ENCODE measurements at places on chromosomes 1 and 21. TPM values are rescaled to one million over a fixed set of nuclear protein-coding genes. Genes with fewer than 3 reads are reported as not detected.

GRCh38 chr21:37862536-37862935 is 53.7 kb downstream of the KCNJ6 start:
- no peaks in the 10 kb centered on the region for H3K4me1 ChIP-seq
- no peaks in the 10 kb centered on the region for H3K36me3 ChIP-seq
- peak; percentile 48 for DNase-seq
- H3K27ac ChIP-seq: no peak overlapping the region

DNA sequence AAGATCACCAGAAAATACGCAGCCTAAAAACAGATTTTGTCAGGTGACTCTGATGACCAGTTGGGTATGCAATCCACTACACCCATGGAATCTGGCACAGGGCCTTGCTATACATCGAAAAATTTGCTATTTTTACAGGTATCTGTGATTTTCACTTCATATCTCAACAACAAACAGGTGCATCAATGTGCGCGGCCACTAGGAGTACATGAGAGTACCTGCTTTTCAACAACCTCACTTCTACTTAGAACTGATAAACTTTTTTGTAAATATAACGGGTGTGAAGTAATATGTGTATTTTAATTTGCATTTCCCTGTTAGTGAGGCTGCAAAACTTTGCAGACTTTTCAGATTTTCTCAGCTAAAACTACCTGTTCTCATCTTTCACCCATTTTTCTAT is 80.8 kb downstream of the SLC45A1 start:
- H3K27ac ChIP-seq: peak overlapping the region; percentile 98
- no peak overlapping the region for H3K4me3 ChIP-seq
- H3K27me3 ChIP-seq: no peaks in the 10 kb centered on the region

DNA sequence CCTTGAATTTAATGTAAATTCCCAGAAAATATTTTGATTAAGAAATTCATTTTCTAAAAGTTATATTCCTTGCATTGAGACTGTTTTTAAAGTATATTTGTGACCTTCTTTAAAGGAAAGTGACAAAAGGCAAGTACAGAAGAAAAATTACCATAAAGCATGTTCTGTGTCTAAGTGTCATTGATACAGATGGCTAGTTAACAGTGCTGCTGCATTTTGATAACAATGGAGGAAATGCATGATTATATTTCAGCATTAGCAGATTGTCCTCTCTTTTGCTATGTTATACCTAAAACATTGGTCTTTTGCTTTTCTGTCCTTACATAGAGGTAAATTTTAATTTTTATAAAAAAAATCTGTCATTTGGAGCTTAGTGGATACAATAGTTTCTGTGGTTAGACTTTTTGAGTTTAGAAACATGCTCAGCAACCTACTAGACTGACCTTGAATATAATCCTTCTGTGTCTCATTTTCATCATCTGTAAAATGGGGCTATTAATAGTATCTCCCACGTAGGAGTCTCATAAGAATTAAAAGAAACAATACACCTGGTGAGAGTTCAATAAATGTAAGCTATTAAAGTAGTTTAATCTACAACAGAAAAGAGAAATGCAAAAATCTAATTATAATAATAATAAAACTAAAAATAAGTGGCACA is 51.1 kb upstream of the RGS21 start:
- no peaks in the 10 kb centered on the region for H3K27me3 ChIP-seq
- no peaks in the 10 kb centered on the region for H3K36me3 ChIP-seq
- no peak for DNase-seq
- no peak overlapping the region for H3K27ac ChIP-seq

DNA sequence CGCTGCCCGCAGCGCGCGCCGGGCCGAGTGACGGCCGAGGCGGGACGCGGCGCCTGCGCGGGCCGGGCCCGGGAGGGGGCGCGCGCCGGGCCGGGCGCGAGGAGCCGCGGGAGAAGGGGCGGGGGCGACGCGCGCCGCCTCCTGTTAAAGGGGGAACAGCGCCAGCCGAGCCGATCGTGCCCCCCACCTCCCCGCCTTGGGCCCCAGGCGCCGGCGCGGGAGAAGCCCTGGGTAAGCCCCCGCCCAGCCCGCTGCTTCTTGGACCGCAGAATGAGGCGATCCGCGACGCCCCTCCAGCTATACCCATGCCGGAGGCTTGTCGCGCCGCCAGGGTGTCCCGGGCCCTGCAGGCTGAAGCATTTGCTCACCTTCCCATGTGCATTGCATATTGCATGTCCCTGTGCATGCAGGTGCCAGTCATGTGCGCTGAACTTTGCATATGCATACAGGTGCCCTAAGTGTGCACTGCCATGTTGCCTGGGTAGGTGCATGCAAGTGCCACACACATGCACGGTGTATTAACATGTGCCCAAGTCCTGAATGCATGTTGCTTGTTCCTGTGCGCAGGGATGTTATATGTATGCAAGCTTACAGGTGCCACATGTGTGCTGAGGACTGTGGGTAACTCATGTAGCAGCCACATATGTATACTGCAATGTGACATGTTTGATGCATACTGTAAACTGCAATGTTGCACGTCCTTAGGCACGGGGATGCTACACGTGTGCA is at the start of gene ADGRB2:
Gene ADGRB2, minus strand, starts transcription at position 29 of the 729 bp plus-strand sequence. CDS start 7,119 bp downstream, outside the sequence.
- peaks cover 8% of the 10 kb centered on the region for H3K4me1 ChIP-seq
- peak; percentile 53 for DNase-seq
- no peak within 1 kb of the TSS for H3K27ac ChIP-seq
- H3K36me3 ChIP-seq: no peaks in the 10 kb centered on the region
- peak within 1 kb of the TSS; percentile 78 for H3K4me3 ChIP-seq

- H3K36me3 ChIP-seq: no peaks in the 10 kb centered on the region
- H3K27me3 ChIP-seq: no peaks in the 10 kb centered on the region
- peak; percentile 76 for DNase-seq
- no peak overlapping the region for H3K27ac ChIP-seq
These were observed 52.8 kb upstream of the TBX15 start for GRCh38 chr1:119040906-119041305.

DNA sequence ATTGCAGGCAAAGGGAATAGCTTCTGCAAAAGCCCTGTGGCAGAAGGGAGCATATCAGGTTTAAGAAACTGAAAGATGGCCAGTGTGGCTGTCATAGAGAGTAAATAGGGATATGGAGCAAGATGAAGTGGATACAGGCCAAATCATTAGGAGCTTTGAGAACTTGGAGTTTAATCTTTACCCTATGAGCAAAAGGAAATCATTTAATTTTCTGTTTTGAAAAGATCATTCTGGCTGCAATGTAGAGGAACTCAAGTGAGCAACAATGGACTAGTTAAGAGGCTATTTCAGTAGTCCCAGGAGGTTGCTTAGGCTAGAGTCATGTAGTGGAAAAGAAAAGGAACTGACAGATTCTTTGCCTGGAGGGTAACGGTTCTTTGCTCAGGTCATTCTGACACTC is 47.2 kb downstream of the RAP1A start:
- H3K4me1 ChIP-seq: peaks cover 19% of the 10 kb centered on the region
- H3K4me3 ChIP-seq: no peak overlapping the region
- H3K27me3 ChIP-seq: no peaks in the 10 kb centered on the region
- no peak for DNase-seq

- no peaks in the 10 kb centered on the region for H3K4me1 ChIP-seq
- no peak overlapping the region for H3K4me3 ChIP-seq
- H3K36me3 ChIP-seq: no peaks in the 10 kb centered on the region
- peaks cover 56% of the 10 kb centered on the region for H3K27me3 ChIP-seq
- peak; percentile 21 for DNase-seq
These were observed 16.2 kb upstream of the PPIE start for GRCh38 chr1:39722495-39722894.

DNA sequence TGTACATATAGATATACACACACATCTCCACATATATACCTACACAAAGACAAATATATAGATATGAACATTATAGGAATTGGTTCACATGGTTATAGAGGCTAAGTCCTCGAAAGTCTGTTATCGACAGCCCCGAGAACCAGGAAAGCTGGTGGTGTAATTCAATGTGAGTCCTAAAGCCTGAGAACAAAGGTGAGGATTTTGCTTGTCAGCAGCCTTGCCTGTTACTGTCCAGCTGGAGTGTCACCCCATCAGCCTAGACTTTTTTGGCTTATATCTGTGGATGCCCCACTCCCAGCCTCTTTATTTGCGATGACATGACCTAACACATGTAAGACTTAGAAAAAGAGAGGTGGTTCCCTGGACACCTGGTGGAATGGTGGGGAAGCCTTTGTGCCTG is 97.0 kb downstream of the GIPC2 start:
- no peaks in the 10 kb centered on the region for H3K27me3 ChIP-seq
- no peak overlapping the region for H3K27ac ChIP-seq
- H3K4me3 ChIP-seq: no peak overlapping the region
- DNase-seq: no peak

- no peaks in the 10 kb centered on the region for H3K4me1 ChIP-seq
- peak; percentile 31 for DNase-seq
- H3K36me3 ChIP-seq: no peaks in the 10 kb centered on the region
- H3K27me3 ChIP-seq: no peaks in the 10 kb centered on the region
- H3K27ac ChIP-seq: no peak overlapping the region
These were observed 6.4 kb upstream of the PCBP3 start for GRCh38 chr21:45636951-45637646.

- H3K27me3 ChIP-seq: no peaks in the 10 kb centered on the region
- H3K36me3 ChIP-seq: no peaks in the 10 kb centered on the region
- no peak overlapping the region for H3K4me3 ChIP-seq
- no peak overlapping the region for H3K27ac ChIP-seq
These were observed 123.7 kb upstream of the KIF26B start for GRCh38 chr1:245031041-245031440.

DNA sequence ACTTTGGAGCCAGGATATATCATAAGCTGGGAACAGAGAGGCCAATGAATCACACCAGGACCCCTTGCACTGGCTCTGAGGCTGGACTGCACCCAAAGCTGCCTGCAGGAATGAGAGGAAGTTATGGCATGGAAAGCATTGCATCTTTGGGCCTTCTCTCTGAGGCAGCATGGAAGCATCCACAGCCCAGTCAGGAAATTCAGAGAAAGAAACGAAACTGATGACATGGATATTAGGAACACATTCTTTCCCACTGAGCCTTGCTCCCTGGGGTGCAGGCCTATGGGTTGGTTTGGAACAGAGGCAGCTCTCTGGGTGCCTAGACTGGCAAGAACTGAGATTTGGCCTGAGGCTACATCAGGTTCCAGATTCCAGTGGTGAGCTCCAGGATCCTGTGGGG is 98.6 kb downstream of the NGF start:
- peaks cover 41% of the 10 kb centered on the region for H3K4me1 ChIP-seq
- peak overlapping the region; percentile 58 for H3K4me3 ChIP-seq
- peak overlapping the region; percentile 86 for H3K27ac ChIP-seq
- no peaks in the 10 kb centered on the region for H3K27me3 ChIP-seq
- peaks cover 5% of the 10 kb centered on the region for H3K36me3 ChIP-seq
- DNase-seq: peak; percentile 85

DNA sequence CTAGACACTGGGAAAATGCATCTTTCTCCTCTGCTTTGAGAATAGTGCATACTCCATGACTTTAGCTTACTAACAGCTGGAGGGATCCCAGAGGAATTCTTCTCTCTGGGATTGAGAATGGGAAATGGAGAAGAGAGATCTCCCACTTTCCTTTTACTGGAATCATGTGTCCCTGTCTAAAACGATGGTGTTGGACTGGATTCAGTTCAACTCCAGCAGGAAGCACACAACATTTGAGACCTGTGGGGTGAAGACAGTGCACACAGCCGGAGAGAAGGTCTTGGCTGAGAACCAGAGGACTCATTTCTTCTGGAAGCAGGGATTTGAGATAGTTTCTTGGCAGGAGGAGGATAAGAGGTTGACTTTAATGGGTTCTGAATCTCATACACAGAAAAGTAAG is 58.7 kb downstream of the TRABD2B start:
- no peak overlapping the region for H3K4me3 ChIP-seq
- no peak overlapping the region for H3K27ac ChIP-seq
- H3K36me3 ChIP-seq: no peaks in the 10 kb centered on the region
- DNase-seq: no peak

DNA sequence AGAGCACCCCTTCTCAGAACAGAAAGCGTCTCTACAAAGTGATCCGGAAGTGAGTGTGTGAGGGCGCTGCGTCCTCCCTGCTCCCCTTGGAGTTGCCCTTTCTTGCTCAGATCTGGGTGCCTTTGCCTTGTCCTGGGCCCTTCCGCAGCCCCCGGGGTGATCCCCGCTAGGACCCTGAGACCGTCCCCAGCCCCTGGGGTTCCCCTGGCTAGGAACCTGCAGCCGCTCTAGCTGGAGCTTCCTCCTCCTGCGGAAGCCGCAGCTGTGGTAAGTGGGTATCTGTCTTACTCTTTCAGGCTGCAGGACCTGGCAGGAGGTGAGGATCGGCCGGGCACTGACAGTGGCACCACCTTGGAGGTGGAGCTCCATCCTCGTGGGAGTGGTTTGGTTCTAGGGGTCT is 11.2 kb downstream of the RRP1 start:
- DNase-seq: no peak
- peaks cover 4% of the 10 kb centered on the region for H3K36me3 ChIP-seq
- H3K27me3 ChIP-seq: no peaks in the 10 kb centered on the region
- no peak overlapping the region for H3K27ac ChIP-seq

DNA sequence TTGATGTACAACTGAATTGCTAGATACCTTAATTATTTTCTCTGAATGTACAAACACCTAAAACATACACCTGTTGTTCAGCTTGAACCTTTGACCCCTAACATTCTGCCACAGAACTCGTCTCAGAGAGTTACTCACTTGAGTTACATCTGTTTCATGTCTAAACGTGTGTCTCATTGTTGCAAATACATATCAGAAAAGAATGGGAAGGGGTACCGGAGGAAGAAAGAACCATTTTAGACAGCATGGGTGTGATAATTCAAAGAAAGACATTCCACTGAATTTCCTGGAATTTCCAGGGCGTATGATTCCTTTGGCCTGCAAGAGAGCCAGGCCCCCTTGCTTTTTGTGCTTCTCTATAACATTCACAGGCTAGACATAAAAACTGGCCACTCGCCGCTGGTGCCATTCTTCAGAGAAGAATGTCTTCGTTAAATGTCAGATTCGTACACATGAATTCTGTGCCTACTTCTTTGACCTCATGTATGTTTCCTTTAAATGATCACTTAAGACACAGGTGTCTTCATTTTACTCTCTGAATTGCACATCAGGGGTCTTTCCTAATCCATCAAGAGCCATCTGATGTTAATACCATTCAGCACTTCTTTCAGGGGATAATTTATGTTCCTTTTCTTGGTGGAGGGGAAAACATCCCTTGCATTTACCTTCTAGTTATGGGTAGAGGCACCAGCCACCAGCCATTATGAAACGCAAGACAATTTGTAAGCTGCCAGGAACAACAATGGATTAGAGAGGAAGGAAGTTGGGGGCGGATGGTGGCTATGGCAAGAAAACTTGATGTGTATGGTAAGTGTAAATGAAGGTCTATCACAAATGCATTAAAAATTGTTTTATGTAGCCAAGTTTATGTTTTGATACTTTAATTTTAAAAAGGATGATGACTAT is 12.7 kb downstream of the ATF3 start:
- no peak overlapping the region for H3K27ac ChIP-seq
- H3K4me3 ChIP-seq: no peak overlapping the region
- no peaks in the 10 kb centered on the region for H3K27me3 ChIP-seq
- DNase-seq: no peak
- no peaks in the 10 kb centered on the region for H3K4me1 ChIP-seq

GRCh38 chr1:47696737-47697441 is 259.0 kb downstream of the FOXD2 start:
- peaks cover 4% of the 10 kb centered on the region for H3K27me3 ChIP-seq
- no peak for DNase-seq
- H3K36me3 ChIP-seq: no peaks in the 10 kb centered on the region
- no peak overlapping the region for H3K4me3 ChIP-seq
- H3K4me1 ChIP-seq: no peaks in the 10 kb centered on the region
- H3K27ac ChIP-seq: no peak overlapping the region

SLC9C2 gene
- total RNA-seq: not detected

WNT9A gene
- 2.1 TPM for total RNA-seq

GPR52 gene
- not detected for total RNA-seq

SPRR2G gene
- total RNA-seq: not detected

PTPRU gene
- total RNA-seq: 18.0 TPM

LAD1 gene
- total RNA-seq: not detected

RAP1GAP gene
- 0.97 TPM for total RNA-seq

All from GM23248 (cell line).